ENCODE measurements at places on chromosomes 12 and 14.

GRCh38 chr12:102847131-102847530 is 69.9 kb downstream of the PAH start:
- H3K27ac ChIP-seq: no peak overlapping the region
- no peaks in the 10 kb centered on the region for H3K36me3 ChIP-seq
- no peak overlapping the region for H3K4me3 ChIP-seq
- no peaks in the 10 kb centered on the region for H3K4me1 ChIP-seq

GRCh38 chr12:116528065-116528464 is 31.1 kb upstream of the MAP1LC3B2 start:
- no peaks in the 10 kb centered on the region for H3K36me3 ChIP-seq
- ATAC-seq: no peak
- peaks cover 9% of the 10 kb centered on the region for H3K4me1 ChIP-seq
- no peaks in the 10 kb centered on the region for H3K27me3 ChIP-seq
- H3K27ac ChIP-seq: no peak overlapping the region
- no peak overlapping the region for H3K4me3 ChIP-seq

- H3K4me3 ChIP-seq: no peak overlapping the region
- H3K36me3 ChIP-seq: no peaks in the 10 kb centered on the region
- ATAC-seq: no peak
These were observed 34.5 kb downstream of the PRKCH start for GRCh38 chr14:61355892-61356325.

DNA sequence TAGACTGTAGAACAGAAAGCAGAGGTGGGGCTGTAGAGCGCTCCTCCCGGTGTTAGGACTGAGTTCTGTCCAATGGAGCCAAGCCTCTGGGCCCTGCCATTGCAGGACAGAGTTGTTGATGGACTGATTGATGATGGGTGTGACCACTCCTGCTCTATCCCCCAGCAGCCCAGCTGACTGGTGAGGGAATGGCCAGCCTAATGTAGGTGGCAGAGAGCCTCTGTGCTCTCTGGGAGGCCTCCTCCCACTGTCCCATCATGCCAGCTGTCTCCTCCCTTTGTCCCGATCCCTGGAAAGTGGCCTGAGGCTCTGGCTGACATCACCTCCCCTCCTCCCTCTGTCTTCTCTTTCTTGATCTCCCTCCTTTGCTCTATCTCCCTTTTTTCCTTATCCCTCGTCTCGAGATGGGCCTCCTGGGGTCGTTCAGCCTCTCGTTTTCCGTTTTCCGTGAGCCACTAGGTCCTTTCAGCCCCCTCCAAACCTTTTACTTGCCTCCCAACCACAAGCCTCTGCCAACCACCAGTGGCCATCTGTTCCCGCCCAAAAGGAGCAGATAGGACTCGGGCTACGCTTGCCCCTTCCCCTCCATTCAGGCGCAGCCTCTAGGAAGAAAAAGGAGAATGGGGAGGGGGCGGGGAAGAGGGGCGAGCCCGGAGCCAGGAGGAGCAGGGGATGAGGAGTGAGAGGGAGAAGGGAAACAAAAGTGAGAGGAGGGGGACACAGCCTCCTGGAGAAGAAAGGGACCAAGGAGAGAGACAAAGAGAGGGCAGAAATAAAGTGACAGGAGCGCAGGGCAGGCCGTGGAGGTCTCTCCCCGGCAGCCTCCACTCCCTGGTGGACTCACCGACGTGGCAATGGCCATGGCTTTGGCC is 572 bp downstream of the EFS start:
- no peak overlapping the region for H3K27ac ChIP-seq
- H3K36me3 ChIP-seq: no peaks in the 10 kb centered on the region
- peaks cover 53% of the 10 kb centered on the region for H3K27me3 ChIP-seq

DNA sequence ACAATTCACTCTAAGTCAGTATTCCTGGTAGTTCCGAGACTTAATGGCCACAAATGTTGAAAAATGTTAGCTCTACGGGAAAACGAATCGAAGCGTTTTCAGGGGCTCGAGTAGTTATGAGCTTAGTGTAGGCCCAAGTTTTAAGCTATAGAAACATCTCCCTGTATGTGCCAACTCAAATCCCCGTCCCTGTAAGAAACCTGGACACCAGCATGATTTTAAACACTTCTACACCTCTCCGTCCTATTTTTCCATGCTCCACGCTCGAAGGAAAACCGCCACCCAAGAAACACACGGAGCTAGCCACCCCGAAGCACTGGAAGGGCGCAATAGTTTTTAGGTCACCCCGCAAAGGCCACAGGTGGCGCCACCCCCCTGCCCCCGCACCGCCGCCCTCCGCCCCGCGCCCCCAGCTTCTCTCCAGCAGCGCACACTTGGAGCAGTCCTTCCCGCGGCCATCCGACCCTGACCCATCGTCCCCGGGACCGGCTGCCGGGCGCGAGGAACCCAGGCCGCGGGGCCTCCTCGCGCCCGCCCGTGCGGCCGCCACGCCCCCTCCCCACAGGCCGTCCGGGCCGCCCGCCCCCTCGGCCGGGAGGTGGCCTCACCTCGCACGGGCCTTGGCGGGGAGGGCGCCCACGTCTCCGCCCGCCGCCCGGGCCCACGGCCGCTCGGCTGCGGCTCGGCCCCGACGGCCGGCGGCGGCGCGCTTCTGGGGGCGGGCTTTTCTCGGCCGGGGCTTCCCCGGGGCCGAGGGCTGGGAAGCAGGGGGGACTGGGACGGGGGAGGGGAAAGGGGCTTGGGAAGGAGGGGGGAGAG is 522 bp downstream of the R3HDM2 start:
- ATAC-seq: peak; percentile 91
- H3K4me3 ChIP-seq: peak overlapping the region; percentile 97
- peak overlapping the region; percentile 100 for H3K27ac ChIP-seq
- H3K27me3 ChIP-seq: no peaks in the 10 kb centered on the region
- H3K36me3 ChIP-seq: peaks cover 6% of the 10 kb centered on the region

DNA sequence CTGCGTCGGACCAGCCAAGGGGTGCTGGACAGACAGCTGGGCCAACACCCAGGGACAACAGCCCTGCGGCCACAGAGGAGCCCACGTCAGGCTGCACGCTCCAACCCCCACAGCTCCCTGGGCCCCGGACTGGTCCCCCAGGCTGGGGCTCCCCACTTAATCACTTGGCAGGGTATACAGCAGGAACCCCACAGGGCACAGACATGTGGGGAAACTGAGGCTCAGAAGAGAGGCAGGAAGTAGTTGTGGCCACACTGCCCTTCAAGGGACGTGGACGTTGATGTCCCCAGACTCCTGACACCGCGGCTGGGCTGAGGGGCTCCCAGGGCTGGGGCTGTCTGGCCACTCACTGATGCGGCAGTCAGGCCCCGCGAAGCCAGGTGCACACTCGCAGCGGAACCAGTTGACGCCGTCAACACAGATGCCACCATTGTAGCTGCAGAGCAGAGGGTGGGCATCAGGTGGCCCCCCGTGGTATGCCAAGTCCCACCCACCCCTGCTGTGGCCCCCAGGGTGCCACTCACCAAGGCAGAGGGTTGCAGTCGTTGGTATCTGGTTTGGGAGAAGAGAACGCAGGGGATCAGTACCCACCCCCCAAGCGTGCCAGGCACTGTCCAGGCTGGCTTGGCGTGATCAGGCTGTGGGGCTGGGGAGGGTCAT is 21.5 kb downstream of the JAG2 start:
- ATAC-seq: no peak
- no peaks in the 10 kb centered on the region for H3K36me3 ChIP-seq
- H3K4me1 ChIP-seq: no peaks in the 10 kb centered on the region
- no peak overlapping the region for H3K27ac ChIP-seq
- peaks cover 20% of the 10 kb centered on the region for H3K27me3 ChIP-seq
- H3K4me3 ChIP-seq: no peak overlapping the region

DNA sequence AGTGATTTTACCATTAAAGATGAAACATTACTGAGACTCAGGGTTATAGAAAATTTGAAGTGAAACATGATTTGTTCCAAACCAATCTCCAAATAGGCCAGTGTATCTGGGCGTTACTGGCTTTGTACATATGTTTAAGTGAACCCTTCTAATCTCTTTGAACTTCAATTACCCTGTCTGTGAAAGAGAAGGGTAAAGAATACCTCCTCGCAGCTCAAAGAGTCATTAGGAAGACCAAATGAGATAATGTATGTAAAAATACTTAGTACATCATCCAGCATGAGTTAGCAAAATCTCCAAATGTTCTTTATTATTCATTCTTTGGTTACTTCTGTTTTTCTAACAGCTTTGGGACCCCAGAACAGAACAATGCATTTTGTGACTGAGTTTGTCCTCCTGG is at the start of gene OR11H6:
OR11H6 (plus strand) TSS at position 301 of the 400 bp plus-strand sequence; CDS start at position 301, 0 bp downstream.
- H3K27me3 ChIP-seq: peaks cover 11% of the 10 kb centered on the region
- no peak within 1 kb of the TSS for H3K27ac ChIP-seq
- H3K4me3 ChIP-seq: no peak within 1 kb of the TSS
- H3K4me1 ChIP-seq: no peaks in the 10 kb centered on the region
- ATAC-seq: no peak

GRCh38 chr12:38538319-38538718 is 221.7 kb downstream of the ALG10B start:
- H3K4me1 ChIP-seq: no peaks in the 10 kb centered on the region
- H3K27me3 ChIP-seq: no peaks in the 10 kb centered on the region
- no peak for ATAC-seq
- H3K36me3 ChIP-seq: no peaks in the 10 kb centered on the region
- no peak overlapping the region for H3K27ac ChIP-seq

DNA sequence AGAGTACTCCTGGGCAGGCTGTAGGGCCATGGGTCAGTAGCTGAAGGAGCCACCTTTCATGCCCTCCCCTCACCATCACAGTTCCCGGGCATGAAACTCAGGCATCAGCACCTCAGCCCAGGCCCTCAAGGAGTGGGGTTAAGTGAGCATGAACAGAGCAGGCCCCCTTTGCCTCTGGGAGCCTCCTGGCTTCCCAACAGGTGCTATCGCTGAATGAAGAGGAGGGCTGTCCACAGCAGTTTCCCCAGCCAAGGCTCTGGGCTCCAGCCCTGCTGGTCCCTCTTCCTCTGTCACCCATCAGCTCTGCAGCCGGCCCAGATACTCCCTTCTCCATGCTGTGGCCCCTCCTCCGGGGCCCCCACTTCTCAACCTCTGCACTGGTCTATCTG is 184.3 kb downstream of the ZFP36L1 start:
- no peaks in the 10 kb centered on the region for H3K27me3 ChIP-seq
- H3K36me3 ChIP-seq: peaks cover 5% of the 10 kb centered on the region
- ATAC-seq: no peak
- no peak overlapping the region for H3K27ac ChIP-seq

DNA sequence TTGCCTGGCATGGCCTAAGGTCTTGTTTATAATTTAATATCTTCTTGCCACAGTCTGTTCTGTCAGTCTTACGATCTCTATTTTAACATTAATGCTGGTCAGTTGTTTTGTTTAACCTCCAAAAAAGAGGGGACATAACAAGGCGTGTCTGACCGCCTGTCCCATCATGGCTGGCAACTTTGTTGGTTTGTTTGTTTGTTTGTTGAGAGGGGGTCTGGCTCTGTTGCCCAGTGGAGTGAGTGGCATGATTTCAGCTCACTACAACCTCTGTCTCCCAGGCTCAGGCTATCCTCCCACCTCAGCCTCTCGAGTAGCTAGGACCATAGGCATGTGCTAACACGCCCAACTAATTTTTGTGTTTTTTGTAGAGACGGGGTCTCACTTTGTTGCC is 36.1 kb upstream of the ITPR2 start:
- no peak overlapping the region for H3K4me3 ChIP-seq
- ATAC-seq: no peak
- no peak overlapping the region for H3K27ac ChIP-seq
- peaks cover 8% of the 10 kb centered on the region for H3K27me3 ChIP-seq
- H3K4me1 ChIP-seq: peaks cover 12% of the 10 kb centered on the region

- no peak for ATAC-seq
- H3K27me3 ChIP-seq: no peaks in the 10 kb centered on the region
- H3K4me1 ChIP-seq: peaks cover 7% of the 10 kb centered on the region
- no peak within 1 kb of the TSS for H3K27ac ChIP-seq
- no peak within 1 kb of the TSS for H3K4me3 ChIP-seq
- H3K36me3 ChIP-seq: no peaks in the 10 kb centered on the region
These were observed at the start of gene LYZ for GRCh38 chr12:69348162-69348938. TSS of gene LYZ (plus strand) at chr12:69348381. CDS start at chr12:69348409, 28 bp downstream.

DNA sequence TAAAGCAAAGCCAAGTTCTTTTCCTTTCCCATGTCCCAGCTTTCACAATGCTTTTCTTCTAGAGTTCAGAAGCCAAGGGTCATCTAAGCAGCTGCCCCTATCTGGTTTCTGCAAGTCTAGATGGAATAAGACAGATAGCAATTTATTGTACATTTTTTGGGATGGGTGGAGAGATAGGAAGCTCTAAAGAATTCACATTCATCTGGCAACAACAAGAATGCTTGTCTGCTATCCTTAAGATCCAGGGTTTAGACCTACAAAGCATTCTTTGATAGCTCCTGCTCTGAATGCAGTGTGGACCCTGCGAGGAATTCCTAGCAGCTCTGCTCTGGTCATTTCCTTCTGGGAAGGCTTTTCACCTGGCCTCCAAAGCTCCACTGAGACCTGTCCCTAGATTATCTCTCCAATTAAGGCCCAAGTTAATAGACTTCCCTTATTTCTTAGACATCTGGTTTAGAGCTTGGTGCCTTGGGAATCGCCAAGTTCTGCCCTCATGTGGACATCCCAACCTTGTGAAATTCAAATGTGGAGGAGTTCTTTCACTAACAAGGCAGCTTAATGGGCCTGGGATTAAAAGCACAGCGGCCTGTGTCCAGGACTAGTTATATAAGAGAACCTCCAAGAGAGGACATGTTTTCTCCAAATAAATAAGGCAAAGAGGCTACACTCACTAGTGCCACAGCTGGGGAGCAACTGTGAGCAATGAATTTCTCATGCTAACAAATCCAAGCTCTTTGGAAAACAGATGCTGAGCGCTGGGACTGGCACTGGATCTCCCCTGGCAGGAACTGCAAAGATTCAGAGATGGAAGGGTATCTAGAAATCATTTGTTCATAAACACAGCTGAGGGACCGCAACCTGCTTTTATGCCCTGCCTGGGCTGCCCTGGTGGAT is 384.5 kb upstream of the DDHD1 start:
- H3K4me3 ChIP-seq: no peak overlapping the region
- H3K4me1 ChIP-seq: peaks cover 5% of the 10 kb centered on the region
- H3K27me3 ChIP-seq: no peaks in the 10 kb centered on the region

DNA sequence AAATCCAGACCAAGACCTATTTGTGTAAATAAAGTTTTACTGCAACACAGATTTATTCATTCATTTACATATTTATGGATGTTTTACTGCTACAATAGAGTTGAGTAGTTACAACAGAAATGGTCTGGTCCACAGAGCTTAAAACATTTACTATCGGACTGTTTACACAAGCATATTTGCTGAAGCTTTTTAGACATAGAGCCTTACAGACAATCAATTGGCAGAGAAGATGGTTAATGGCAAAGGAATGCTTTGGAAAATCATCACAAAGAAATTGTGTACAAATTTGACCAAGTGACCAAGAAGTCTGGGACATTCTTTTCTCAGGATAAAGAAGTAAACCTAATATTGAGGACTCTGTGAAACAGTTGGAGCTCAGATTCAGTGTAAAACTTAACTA is 504.3 kb downstream of the SLC16A7 start:
- ATAC-seq: no peak
- H3K4me3 ChIP-seq: no peak overlapping the region
- H3K27ac ChIP-seq: no peak overlapping the region
- no peaks in the 10 kb centered on the region for H3K27me3 ChIP-seq
- H3K36me3 ChIP-seq: no peaks in the 10 kb centered on the region

DNA sequence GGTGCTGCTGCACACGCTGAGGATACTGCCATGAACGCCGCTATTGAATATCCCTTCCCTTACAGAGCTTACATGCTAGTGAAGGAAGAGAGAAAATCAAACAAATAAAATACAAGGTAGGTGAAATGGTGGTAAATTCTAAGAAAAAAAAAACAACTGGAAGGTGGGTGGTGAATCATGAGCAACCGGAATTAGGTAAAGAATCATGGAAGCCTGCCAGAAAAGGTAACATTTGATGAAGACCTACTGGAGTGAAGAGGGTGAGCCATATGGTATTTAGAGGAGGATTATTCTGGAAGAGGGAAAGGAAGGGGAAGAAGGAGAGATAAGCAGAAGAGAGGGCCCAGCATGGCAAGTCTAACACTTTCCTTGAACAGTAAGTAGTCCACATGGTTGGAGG is 76.1 kb downstream of the LRIG3 start:
- H3K27me3 ChIP-seq: no peaks in the 10 kb centered on the region
- no peak for ATAC-seq
- H3K27ac ChIP-seq: no peak overlapping the region
- H3K4me3 ChIP-seq: no peak overlapping the region
- H3K4me1 ChIP-seq: no peaks in the 10 kb centered on the region

All from stimulated activated memory B cell treated with anti-CD40 and anti-IgM and Interleukin-4, amounts not matched to agents 10 μg/mL and 1 μg/mL and 100 μg/mL, for 72 hours (primary cell).